ENCODE measurements at places on chromosomes 11 and 22.

DNA sequence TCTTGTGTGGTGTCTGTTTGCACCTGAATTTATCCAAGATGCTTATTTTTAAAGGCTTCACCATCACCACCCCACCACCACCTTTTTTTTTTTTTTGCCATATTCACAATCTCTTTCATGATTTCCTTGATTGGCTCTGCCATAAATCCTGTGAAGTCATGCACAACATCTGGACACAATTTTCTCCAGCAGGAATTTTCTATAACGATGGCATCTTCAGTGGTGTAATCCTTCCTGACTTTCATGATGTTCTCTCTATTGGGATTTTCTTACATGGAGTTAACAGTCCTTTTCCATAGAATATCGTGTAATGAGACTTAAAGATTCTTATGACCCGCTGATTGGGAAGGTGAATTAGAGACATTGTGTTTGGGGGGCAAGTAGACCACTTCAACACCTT, 17.8 kb downstream of the ZFP91 start:
- DNase-seq, result no peak

DNA sequence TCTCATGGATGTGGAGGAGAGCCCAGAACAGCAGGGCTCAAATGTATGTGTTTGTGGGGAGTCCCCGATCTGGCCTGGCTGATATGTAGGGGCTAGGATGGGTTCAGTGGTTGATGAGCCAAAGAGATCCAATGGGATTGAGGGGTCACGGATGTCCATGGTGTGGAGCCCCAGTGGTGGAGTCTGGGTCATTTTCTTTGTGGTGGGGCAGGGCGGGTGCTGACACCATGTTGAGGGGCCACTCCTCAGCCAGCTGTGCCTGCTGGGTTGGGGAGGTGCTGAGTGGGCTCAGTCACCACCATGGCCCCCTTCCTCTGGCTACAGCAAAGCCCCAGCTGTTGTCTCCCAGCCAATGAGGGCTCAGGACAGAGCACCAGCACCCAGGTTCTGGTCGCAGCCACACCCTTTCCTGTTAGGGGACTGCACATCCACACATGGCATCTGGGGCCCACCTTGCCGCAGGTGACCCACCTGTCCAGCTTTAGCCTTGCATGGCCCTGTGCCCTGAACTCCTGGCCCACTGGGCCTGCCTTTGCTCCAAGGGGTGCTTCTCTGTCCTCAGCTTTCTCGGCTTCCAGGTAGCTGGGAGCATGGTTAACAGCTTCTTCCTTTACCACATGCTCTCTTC, 3.2 kb upstream of the GNAZ start:
- DNase-seq, result no peak

DNA sequence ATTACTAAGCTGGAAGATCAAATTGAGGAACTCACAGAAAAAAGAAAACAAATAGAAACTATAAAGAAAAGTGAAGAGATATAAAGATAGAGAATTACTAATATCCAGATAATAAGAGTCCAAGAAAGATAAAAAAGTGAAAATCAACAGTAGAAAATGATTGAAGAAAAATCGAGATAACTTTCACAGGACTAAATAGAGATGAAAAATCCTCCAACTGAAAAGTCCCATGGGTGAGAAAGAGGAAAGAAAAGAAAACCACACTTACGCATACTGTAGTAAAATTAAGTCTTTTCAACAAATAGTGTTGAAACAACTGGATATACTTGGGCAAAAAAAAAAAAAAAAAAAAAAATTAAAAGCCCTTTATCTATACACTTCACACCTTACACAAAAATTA, 60.0 kb downstream of the ENTHD1 start:
- DNase-seq, result no peak

- no peak for DNase-seq
Observed at GRCh38 chr22:21688341-21688705, 22.5 kb downstream of the PPIL2 start.

DNA sequence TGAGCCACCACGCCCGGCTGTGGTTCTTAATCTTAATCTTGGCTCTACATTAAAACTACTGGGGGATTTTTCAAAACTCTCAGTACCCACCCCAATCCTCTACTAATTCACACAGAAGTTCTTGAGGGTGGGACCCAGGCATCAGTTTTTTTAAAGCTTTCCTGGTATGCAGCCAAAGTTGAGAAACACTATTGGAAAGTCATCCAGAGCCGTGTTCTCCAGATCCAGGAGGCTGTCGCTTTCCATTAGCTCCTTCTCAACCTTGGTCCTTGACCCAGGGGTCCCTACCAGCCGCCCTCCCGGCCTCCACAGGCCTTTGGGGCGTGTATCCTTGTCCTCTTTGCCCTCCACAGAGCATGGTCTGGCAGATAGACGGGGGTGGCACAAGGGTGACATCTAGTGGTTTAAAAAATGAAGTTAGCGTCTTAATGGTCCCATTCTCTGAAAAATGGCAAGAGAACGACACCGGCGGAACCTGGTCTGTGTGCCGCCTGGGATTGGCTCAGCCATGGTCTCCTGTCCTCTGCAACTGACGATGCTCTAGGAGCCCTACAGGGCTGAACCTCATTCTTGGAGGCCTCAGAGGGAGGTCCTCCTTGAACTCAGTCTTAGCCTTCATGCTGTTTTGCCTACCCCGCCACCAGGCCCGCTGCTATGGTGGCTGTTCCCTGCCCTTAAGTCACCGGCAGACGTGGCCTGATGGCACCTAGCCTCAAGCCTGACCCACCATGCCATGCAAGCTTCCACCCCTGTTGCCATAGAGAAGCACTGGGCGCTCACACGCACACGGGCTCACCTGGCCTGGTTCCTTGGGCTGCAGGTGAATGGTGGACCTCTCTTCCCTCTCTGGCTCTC, 152.0 kb upstream of the SYN3 start:
- peak; percentile 34 for DNase-seq

GRCh38 chr22:46893281-46894020, 131.0 kb downstream of the TBC1D22A start:
- no peak for DNase-seq

DNA sequence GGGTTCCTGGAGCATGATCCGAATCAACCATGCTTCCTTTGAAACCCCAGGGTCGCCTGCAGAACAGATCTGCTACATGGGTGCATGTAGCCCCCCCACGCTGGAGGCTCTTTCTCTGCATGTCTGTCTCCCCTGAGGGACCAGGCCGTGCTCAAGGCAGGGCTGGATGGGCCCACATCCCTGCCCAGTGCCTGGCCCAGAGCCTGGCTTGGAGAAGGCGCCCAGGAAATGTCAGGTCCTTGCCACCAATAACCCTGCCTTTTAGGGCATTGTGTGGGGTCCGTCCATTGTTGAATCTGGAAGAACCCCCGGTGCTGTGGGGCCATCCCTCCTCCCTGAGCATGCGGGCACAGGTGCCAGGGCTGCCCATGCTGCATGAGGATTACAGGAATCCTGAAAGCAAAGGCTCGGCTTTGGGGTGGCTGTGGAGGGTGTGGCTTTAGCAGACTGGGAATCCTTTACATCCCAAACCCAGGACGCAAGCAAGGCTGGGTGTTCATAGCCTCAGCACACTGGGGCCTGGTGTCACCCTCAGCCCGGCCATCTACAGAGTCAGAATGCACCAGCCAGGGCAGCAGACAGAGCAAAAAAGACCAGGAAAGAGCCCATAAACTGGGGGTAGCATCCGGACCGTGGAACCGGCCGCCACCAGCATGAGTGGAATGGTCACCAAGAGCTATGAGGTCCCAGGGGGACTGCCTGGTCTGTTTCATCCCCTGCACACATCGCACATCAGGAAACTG, 48.2 kb downstream of the RTL6 start:
- DNase-seq, result no peak

GRCh38 chr22:42268852-42269410, 1.5 kb downstream of the TCF20 start:
- DNase-seq, result no peak

DNA sequence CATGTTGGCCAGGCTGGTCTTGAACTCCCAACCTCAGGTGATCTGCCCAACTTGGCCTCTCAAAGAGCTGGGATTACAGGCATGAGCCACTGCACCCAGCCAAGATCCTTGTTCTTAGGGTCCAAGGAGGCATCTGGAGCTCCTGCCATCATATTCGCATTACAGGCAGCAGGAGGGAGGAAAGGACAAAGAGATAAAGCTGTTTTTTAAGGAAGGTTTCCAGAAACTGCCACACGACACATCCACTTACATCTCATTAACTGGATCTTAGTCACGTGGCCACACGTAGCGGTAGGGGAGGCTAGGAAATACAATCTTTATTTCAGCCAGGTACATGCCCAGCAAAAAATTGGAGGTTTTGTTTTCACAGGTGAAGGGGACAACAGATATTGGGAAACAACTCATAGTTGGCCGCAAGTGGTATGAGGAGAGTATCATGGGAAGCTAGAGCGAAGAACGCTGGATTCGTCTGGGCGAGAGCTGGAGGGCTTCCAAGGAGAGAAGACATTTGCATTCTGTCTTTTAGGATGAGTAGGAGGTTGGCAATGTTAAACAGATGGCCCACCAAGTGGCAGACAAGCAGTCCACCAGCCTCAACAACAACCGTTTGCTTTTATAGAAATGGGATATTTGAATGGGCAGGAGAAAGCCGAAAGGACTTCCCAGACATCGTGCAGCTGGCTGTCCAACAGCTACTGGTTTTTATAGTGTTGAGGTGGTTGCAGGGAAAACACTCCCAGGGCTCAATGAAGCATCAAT, 39.2 kb upstream of the DMC1 start:
- DNase-seq, result no peak

GRCh38 chr22:27686534-27686933, 115.0 kb downstream of the MN1 start:
- DNase-seq, result peak; percentile 69

DNA sequence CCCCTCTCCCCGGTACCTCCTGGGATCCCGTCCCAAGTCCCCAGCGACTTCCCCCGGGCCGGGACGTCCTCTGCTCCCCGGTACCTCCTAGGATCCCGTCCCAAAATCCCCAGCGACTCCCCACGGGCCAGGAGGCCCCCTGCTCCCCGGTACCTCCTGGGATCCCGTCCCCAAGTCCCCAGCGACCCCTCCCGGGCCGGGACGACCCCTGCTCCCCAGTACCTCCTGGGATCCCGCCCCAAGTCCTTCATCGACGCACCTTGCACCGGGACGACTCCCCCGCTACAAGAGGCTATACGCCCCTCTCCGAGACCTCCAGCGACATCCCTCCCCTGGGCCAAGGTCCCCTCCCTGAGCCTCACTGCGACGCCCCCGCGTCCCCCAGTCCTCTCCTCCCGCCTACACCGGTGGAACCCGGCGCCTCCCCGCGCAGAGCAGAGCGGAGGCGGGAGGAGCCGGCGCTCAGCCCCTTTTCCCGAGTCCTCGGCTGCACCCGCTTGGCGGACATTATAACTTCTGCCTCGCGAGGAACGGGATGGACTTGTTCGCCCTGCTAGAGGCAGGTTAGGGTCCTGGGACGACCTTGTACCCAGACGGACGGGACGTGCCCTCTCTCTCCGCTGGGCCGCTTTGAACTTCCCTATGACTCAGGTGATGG, 912 bp downstream of the KREMEN1 start:
- no peak for DNase-seq

GRCh38 chr22:47298017-47298785, 535.8 kb downstream of the TBC1D22A start:
- no peak for DNase-seq

DNA sequence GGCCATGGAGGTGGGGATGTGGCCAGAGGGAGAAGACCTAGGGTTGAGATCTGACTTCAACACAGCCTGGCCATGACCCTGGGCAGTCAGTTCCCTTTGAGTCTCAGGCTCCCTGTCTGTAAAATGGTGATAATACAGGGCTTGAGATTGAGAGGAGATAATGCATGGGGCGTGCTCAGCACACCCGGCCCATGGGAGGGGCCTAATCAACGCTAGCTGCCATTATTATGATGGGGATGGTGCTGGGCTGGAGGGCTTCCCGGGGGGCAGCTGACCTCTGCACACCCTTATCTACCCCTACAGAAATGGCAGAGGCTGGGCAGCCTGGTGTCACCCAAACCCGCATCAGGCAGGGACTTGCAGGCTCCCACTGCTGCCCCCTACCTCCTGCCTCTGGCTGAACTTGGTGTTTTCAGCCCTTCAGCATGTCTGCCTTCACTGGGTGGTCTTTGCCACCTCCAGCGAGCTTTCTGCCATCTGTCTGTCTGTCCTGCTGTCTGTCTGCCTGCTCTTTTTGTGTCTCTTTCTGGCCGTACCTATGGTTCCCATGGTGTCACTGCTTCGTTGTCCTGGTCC, 84.5 kb downstream of the CACNA1I start:
- no peak for DNase-seq

DNA sequence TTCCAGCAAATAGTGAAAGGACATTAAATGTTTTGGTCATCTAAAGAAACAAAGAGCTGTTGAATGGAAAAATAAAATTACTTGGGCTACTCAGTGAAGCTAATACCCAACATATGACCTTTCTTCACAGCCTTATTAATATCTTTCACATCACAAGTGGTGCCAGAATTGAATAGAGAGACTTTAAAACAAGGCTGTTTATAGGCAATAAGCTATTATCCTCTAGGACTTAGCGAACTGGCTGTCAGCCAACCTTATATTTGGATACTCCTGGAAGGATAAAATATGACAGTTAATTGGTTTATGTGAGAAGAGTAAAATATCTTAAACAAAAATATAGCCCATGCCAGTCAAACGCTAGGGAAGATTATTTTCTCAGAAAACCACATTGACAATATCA, 225.5 kb upstream of the BLID start:
- no peak for DNase-seq

DNA sequence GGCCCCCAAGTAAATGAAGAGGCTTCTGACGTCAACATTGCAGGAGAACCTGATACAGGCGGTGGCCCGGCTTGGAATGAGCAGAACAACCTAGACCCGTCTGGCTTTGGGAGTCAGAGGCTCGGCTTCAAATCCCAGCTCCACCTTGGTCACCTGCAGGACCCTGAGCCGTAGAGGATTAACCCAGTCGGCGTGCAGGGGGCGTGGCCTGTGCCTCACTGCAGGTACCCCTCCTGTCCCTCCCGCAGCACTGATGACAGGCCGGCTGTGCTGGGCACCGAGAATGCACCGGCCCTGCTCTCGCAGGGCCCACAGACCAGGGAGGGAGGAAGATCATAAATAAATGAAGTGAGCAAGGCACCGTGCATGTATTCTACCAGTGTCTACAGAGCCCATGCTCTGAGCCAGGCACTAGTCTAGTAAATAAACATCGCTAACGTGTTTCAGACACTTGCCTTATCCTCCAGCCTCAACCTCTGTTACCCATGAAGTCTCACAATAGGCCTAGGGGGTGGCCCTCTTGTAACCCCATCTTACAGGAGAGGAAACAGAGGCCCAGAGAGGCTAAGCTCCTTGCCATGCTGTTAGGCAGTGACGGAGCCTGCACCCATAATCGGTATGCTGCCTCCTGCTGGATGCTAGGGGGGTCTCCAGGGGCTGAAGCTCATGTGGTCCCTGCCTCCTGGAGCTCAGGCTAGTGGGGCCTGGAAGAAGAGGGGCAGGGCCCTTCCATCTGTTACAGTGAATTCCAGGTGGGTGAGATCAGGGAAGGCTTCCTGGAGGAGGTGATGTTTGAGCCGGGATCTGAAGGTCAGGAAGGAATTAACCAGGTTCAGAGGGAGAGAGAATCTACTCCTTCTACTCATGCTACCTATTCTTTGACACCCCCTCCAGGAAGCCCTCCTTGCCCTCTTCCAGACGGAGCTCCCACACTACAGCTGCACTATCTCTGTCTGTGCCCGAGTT, 53.4 kb downstream of the RTL6 start:
- no peak for DNase-seq

- no peak for DNase-seq
Observed at GRCh38 chr11:17076517-17077239, 789 bp downstream of the RPS13 start.
